ENCODE measurements at places on chromosomes 11 and 22.

DNA sequence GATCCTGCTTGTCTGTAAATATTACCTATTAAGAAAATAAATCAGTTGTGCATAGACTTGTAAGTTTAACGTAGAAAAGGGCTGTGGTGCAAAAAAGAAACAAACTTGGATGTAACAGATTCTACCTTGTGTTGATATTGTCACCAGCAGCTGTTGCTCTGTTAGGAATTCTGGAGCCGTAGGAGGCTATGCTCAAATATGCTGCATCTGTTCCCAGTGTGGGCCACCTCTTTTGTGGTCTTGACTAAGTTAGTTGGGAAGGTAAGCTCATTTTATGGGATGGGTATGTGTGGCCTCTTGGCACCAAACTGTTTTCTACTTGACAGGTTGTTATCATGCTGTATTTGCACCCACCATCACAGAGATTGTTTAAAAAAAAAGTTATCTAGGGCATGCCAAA, 29.4 kb upstream of the RAG2 start:
- no peak for DNase-seq

DNA sequence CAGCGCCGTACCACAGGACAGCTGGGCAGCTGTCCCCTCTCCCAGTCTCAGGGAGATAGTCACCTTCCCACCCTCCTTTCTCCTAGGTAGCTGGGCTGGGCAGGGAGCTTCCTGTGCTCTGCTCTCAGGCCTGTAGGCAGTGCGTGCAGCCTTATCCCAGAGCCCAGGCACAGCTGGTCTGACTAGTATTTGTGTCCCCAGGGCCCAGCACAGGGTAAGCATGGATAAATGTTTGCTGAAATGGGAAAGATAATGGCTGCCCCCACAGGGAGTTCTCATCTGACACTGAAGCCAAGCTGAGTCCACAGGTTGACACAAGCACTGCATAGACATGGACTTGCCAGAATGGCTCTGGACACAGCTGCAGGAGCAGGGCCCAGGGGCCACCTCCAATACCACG, 9.8 kb downstream of the SLC15A3 start:
- no peak for DNase-seq

- no peak for DNase-seq
These were observed 2.5 kb downstream of the GLYATL1 start for GRCh38 chr11:58941838-58942237.

- peak; percentile 80 for DNase-seq
These were observed 198.2 kb downstream of the SWAP70 start for GRCh38 chr11:9861860-9862725.

GRCh38 chr11:115845872-115846271, 341.7 kb upstream of the CADM1 start:
- no peak for DNase-seq

DNA sequence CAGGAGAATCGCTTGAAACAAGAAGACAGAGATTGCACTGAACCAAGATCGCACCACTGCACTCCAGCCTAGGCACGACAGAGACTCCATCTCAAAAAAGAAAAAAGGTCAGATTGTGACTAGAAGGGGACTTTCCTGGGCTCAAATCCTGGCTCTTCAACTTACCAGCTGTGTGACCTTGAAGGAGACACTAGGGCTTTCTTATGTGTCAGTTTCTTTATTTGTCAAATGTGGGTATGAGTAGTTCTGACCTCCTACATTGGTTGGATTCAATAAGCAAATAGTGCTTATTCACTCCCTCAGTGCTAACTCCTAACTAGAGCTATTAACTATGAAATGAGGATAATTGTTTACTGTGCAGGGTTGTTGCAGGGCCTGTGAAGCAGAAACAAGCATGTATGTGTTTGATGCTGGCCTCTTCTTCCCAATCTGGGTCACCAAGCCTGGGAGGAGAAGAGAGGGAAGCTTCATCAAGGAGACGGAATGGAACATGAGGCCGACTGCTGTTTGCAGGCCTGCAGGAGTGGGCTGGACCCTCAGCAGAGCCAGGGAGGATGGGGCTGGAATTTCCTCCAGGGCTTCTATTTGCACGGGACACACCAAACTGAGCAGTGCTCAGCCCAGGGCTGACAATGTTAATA, 22.5 kb downstream of the RHOD start:
- no peak for DNase-seq

DNA sequence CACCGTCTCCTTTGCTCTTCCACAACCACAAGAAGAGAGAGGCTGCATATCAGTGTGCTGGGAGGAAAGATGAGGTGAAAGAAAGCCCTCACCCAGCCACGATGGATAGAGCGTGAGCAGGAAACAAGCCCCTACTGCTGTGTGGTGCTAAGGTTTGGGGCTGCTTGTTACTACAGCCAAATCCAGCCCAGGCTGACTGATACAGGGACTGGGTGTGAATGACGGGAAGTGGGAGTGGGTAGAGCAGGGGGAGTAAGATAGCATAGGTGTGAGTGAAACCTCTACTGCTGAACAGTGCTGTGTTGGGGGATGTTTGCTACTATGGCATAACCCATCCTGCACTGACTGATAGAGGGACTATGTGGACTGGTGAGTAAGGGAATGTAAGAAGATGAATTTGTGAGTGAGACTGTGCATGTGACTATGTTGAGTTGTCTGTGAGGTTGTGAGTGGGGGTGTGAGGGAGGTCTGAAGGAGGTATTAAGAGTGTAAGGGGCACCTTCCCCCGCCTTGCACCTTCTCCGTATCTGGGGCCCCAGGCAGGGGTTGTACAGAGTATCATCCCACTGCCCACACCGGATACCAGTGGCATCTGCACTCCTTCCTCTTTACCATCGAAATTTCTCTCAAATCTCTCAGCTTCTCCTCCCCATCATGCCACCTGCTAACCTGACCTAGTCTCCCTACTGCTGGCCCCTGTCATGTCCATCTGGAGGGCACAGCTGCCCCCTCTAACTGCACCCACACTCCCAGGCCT, 91.5 kb downstream of the MN1 start:
- DNase-seq = no peak

DNA sequence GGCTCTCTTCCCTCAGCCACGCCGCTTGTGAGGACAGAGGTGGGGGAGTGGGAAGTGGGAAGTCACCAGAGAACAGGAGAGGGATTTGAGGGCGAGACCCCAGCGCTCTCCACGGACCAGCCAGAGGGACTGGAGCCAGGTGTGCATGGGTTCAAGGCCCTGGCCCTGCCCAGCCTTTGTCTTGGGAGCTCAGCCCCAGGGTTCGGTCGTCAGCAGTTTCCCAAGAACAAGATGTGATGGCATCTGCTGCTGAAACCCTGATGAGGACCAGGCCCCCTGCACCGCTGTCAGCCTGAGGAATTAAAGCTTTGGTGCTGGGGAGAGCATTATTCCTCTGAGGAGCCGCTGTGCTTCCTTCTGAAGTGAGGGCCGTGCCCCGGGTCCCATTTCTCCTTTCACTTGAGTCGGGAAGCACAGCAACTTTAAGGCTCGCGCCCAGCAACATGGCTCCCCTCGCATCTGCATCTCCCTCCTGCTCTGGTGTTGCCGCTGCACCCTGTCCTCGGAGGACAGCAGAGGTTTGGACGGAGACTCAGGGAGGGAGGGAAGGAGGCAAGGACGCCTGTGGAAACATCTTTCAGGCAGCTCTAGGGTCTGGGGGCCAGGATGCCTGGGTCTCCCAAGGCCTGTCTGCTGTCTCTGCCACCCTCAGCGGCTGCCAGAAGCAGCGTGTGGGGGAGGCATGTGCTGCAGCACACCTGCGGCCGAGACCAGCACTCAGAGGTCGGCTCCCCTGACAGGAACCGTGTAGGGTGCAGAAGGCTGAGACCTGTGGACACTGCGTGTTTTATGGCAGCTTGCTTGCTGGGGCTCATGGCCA, 3.8 kb downstream of the IFITM5 start:
- DNase-seq = no peak

GRCh38 chr11:33690290-33691065, 10.1 kb downstream of the C11orf91 start:
- peak; percentile 14 for DNase-seq

- no peak for DNase-seq
These were observed 108.3 kb downstream of the CHST1 start for GRCh38 chr11:45556851-45557707.

DNA sequence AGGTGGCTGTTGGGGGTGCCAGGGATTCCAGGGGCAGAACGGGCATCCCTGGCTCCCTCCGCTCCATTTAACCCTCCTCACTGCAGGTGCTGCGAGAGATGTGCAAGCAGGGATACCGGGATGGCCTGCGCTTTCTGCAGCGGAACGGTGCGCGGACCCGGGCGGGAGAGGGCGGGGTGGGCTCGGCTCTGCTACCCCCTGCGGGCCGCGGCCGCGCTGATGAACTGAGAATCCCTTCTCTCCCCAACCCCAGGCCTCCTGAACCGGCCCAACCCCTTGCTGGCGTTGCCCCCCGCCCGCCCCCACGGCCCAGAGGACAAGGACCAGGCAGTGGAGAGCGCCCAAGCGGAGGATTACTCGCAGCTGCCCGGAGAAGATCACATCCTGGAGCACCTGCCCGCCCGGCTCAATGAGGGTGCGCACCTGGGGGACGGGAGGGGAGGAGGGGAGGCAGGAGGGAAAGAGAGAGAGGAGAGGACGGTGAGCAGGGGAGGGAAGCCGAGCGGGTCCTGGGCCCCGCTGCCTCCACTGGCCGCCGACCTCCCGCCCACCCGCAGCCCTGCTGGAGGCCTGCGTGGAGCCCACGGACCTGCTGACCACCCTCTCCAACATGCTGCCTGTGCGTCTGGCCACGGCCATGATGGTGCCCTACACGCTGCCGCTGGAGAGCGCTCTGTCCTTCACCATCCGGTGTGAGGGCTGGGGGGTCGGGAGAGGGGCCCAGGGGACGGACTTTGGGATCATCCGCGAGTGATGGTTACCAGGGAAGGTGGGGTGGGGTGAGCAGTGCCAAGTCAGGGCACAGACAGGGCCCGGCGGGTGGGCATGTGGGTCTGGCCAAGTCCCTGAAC, 4.1 kb upstream of the CRACR2B start:
- no peak for DNase-seq

GRCh38 chr11:119804698-119805097, 75.7 kb upstream of the NECTIN1 start:
- no peak for DNase-seq

- no peak for DNase-seq
These were observed 21.1 kb downstream of the MED15 start for GRCh38 chr22:20528405-20528978.

GRCh38 chr11:36010010-36010740, 66.3 kb downstream of the LDLRAD3 start:
- DNase-seq = no peak

- DNase-seq = no peak
These were observed 28.2 kb downstream of the DBX1 start for GRCh38 chr11:20131788-20132666.

- DNase-seq = no peak
These were observed 80.2 kb upstream of the NAV2 start for GRCh38 chr11:19632499-19632834.

- peak; percentile 18 for DNase-seq
These were observed at the start of gene WNT11 for GRCh38 chr11:76206327-76207081. Gene WNT11 (minus strand): TSS chr11:76206502. CDS start chr11:76206407, 95 bp downstream.

- no peak for DNase-seq
These were observed 8.4 kb upstream of the ALG8 start for GRCh38 chr11:78147807-78148206.

- no peak for DNase-seq
These were observed 26.2 kb upstream of the GCAT start for GRCh38 chr22:37781434-37782059.

DNA sequence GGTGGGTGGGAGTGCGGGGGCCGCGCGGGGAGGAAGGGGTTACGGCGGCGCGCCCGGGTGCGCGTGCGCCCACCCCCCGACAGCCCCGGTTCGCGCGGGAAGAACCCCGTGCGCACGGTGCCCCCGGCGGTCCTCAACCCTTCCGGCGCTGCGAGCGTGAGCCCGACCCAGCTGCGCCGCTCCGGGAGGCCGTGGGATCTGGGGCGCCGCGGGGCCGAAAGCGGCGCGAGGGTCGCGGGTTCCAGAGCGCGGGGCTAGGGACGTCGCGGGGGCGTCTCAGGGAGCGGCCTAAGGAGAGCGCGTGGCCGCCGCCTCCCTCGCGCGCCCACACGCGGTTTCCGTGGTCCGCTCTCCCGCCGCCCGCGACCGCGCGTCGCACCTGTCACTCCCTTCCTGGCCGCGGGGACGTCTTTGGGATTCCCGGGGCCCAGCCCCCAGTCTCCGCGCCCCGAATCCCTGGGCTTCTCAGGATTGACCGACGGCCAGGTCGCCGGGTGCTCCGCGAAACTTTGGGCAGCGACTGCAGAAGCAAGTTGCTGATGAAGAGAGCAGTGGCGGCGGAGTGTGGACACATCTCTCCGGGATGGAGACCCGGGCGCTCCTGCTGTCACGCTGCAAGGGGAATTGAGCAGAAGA, 582 bp downstream of the SREBF2 start:
- DNase-seq = peak; percentile 27

GRCh38 chr11:128689948-128690664, 3.8 kb upstream of the FLI1 start:
- DNase-seq = no peak

DNA sequence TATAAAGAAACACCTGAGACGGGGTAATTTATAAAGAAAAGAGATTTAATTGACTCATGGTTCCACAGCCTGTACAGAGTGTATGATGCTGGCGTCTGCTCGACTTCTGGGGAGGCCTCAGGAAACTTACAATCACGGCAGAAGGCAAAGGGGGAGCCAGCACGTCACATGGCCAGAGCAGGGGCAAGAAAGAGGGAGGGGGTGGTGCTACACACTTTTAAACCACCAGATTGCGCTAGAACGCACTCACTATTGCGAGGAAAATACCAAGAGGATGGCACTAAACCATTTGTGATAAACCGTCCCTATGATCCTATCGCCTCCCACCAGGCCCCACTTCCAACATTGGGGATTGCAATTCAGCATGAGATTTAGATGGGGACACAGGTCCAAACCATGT, 79.7 kb upstream of the CARD18 start:
- no peak for DNase-seq

- no peak for DNase-seq
These were observed 261.1 kb downstream of the OPCML start for GRCh38 chr11:133271206-133271605.

DNA sequence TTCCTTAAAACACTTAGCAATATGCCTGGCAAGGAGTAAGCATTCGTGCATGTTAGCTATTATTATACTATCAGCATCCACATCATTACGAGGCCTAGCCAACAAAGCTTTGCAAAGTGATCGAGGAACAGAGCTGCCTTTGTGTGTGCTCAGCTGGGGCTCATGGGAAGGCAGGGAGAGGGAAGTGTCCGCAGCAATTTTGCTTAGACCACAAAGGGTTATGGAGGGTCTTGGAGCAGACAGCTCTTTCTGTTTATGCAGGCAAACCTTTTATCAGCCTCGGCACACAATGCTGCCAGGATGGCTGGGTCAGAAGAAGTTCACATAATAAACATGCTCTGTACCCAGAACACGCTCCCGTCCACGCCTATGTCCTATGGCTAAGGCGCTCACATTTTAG, 10.9 kb upstream of the DKK3 start:
- no peak for DNase-seq

- DNase-seq = no peak
These were observed 114.1 kb upstream of the SESN3 start for GRCh38 chr11:95344932-95345642.

GRCh38 chr11:12110714-12111548, 541 bp downstream of the MICAL2 start:
- no peak for DNase-seq

GRCh38 chr11:123517559-123518364, 87.7 kb downstream of the GRAMD1B start:
- peak; percentile 16 for DNase-seq

- DNase-seq = no peak
These were observed 2.4 kb downstream of the LMO1 start for GRCh38 chr11:8261291-8261690.

- DNase-seq = no peak
These were observed at the start of gene MGAT3 for GRCh38 chr22:39456522-39457197. Gene MGAT3 (plus strand): TSS chr22:39457012. CDS start chr22:39487348, 30,336 bp downstream.

- DNase-seq = no peak
These were observed 75.6 kb downstream of the ETS1 start for GRCh38 chr11:128511712-128512111.

GRCh38 chr11:124839128-124839971, 25.9 kb upstream of the ROBO3 start:
- DNase-seq = no peak

Data from inflammatory macrophage treated with lipopolysaccharide for 1 hour (primary cell).